ENCODE measurements at places on chromosomes 2 and 18.
A peak's percentile ranks its signal among the peaks of the same experiment; 100 is the strongest.

- no peak for DNase-seq
- no peak overlapping the region for H3K27ac ChIP-seq
- no peaks in the 10 kb centered on the region for H3K36me3 ChIP-seq
- H3K27me3 ChIP-seq, result no peaks in the 10 kb centered on the region
- no peak overlapping the region for H3K4me3 ChIP-seq
Measured at GRCh38 chr2:226489775-226490541, 309.7 kb downstream of the IRS1 start.

GRCh38 chr18:5995626-5996025 lies 100.3 kb upstream of the TMEM200C start:
- no peaks in the 10 kb centered on the region for H3K36me3 ChIP-seq
- H3K4me3 ChIP-seq, result no peak overlapping the region

DNA sequence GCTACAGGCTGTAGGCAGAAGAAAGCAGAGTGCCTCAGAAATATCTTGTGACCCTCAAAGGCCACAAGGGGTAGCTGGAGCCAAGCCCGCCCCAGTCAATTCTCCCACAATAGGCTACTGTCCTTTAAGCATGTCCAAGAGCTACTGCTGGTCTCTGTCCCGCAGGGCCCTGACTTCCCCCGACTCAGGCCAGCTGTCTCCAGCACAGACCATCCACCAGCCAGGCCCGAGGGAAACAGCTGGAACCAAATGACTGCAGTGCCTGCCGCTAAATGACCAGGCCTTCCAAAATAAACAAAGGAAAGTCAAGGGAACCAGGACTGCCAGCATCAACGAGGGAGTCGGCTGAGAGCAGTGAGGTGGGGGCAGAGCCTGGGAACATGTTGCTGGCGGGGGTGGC lies 36.7 kb downstream of the MCFD2 start:
- H3K36me3 ChIP-seq, result no peaks in the 10 kb centered on the region
- no peak overlapping the region for H3K4me3 ChIP-seq
- H3K27me3 ChIP-seq, result no peaks in the 10 kb centered on the region
- DNase-seq, result no peak

DNA sequence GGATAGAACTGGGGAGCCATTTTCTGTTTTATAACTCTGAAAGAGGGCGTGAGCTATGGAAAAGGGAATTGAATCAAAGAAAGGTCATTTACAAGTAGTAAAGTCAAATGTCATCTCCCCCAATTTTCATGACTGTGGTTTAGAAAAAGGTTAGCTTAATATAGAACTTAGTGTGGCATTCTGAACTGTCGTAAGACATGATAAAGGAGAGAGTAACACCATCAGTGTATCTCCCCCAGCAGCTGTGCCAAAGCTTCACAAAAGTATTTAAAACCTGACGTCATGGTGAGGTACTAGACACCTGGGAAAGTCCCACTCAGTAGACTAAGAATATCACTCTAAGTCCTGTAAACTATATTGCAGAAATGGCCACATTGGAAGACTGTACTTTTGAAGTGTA lies 5.8 kb upstream of the IKZF2 start:
- no peak overlapping the region for H3K27ac ChIP-seq
- no peak overlapping the region for H3K4me3 ChIP-seq
- no peak for DNase-seq
- H3K4me1 ChIP-seq, result no peaks in the 10 kb centered on the region

GRCh38 chr2:205766779-205767359 lies 84.6 kb downstream of the NRP2 start:
- no peaks in the 10 kb centered on the region for H3K27me3 ChIP-seq
- H3K36me3 ChIP-seq, result no peaks in the 10 kb centered on the region
- H3K4me3 ChIP-seq, result no peak overlapping the region

DNA sequence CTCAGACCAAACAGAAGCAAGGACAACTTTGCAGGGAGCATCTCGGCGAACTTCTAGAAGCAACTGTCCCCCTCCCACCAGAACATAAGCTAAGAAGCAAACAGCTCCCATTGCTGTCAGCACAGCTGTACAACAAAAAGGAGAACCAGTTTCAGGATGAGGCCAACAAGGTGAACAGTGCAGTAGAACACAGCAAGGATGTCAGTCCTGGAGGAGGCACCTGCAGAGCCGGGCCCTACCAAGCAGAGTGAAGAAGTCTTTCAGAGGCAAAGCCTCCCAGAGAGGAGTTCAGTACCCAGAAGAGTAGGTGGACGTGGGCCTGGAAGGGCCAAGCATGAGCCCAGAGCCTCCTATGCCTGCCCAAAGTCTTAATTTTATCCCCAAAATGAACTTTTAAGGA lies 1.0 kb downstream of the PASK start:
- H3K27me3 ChIP-seq, result no peaks in the 10 kb centered on the region
- DNase-seq, result no peak
- H3K27ac ChIP-seq, result no peak overlapping the region
- no peaks in the 10 kb centered on the region for H3K36me3 ChIP-seq
- no peak overlapping the region for H3K4me3 ChIP-seq

- H3K4me3 ChIP-seq, result no peak overlapping the region
- H3K4me1 ChIP-seq, result no peaks in the 10 kb centered on the region
- peak overlapping the region; percentile 16 for H3K27ac ChIP-seq
- peak; percentile 50 for DNase-seq
- no peaks in the 10 kb centered on the region for H3K36me3 ChIP-seq
Measured at GRCh38 chr18:9905401-9905922, 8.4 kb upstream of the VAPA start.

DNA sequence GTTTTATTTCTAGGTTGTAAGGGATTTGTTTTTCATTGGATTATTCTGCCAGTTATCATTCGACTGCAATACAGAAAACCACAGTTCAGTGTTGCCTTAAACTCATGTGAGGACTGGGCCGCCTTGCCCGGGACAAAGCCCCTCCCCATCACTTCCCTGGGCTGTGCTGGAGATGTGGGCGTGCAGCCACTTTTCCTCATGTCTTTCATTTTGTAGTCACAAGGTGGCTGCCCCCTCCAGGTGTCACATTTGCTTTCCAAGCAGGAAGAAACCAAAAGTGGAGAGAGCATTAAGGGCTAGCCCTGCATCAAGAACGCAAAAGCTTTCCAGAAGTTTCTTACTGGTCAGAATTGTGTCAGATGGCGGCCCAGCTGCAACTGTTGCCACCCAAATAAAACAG lies 492.5 kb upstream of the ID2 start:
- no peak overlapping the region for H3K27ac ChIP-seq
- no peak overlapping the region for H3K4me3 ChIP-seq
- no peaks in the 10 kb centered on the region for H3K4me1 ChIP-seq
- no peak for DNase-seq

GRCh38 chr2:101806123-101806522 lies 108.6 kb downstream of the MAP4K4 start:
- no peak for DNase-seq
- no peaks in the 10 kb centered on the region for H3K27me3 ChIP-seq
- peaks cover 3% of the 10 kb centered on the region for H3K4me1 ChIP-seq

GRCh38 chr2:127820080-127820668 lies 9.2 kb upstream of the WDR33 start:
- H3K4me3 ChIP-seq, result no peak overlapping the region

GRCh38 chr2:70181363-70181956 lies 9.4 kb downstream of the C2orf42 start:
- no peak for DNase-seq
- H3K36me3 ChIP-seq, result no peaks in the 10 kb centered on the region
- H3K27ac ChIP-seq, result no peak overlapping the region
- no peak overlapping the region for H3K4me3 ChIP-seq

DNA sequence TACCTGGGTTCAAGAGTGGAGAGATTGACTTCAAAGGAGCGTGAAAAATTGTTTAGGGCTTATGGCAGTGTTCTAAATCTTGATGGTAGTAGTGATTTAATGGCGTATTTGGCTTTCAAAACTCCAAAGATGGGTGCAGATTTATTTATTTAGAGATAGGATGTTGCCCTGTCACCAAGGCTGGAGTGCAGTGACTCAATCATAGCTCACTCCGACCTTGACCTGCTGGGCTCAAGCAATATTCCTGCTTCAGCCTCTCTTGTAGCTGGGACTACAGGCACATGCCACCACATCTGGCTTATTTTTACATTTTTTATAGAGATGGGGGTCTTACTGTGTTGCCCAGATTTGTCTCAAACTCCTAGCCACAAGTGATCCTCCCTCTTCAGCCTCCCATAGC lies 52.5 kb downstream of the FAM117B start:
- DNase-seq, result no peak
- no peak overlapping the region for H3K4me3 ChIP-seq
- H3K27me3 ChIP-seq, result no peaks in the 10 kb centered on the region
- no peaks in the 10 kb centered on the region for H3K4me1 ChIP-seq
- H3K36me3 ChIP-seq, result no peaks in the 10 kb centered on the region
- H3K27ac ChIP-seq, result no peak overlapping the region

GRCh38 chr2:30693821-30694281 lies 113.4 kb downstream of the CAPN13 start:
- no peaks in the 10 kb centered on the region for H3K27me3 ChIP-seq
- peak overlapping the region; percentile 5 for H3K27ac ChIP-seq
- H3K4me3 ChIP-seq, result no peak overlapping the region
- H3K4me1 ChIP-seq, result peaks cover 19% of the 10 kb centered on the region
- DNase-seq, result no peak
- H3K36me3 ChIP-seq, result no peaks in the 10 kb centered on the region

DNA sequence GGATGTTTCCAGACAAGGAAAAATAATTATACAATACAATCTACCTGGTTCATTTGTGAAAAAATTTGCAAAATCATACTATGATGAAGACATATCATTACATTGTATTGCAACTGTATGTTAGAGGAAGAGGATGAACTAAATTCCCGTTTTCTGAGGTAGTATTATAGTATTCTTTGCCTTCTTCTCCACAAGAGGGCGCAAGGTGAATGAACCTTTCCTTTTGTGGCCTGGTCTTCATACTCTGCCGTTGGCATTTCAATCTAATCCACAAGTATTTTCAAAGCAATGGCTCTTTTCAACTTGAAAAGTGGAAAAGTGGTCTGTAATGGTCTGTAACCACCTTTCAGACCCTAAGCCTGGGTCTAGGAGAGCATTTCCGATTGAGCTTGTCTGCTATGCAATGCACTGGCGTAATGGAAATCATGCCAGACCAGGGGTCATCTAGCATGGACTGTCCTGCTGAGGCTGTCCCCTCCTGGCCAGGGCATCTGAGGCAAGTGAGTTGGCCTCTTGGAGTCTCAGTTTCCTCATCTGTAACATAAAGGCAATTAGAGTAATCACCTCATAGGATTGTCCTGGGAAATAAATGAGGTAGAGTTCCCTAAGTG lies 30.8 kb upstream of the ZNF396 start:
- H3K36me3 ChIP-seq, result no peaks in the 10 kb centered on the region
- H3K4me3 ChIP-seq, result no peak overlapping the region
- no peak for DNase-seq
- H3K27ac ChIP-seq, result no peak overlapping the region
- H3K4me1 ChIP-seq, result no peaks in the 10 kb centered on the region
- no peaks in the 10 kb centered on the region for H3K27me3 ChIP-seq

DNA sequence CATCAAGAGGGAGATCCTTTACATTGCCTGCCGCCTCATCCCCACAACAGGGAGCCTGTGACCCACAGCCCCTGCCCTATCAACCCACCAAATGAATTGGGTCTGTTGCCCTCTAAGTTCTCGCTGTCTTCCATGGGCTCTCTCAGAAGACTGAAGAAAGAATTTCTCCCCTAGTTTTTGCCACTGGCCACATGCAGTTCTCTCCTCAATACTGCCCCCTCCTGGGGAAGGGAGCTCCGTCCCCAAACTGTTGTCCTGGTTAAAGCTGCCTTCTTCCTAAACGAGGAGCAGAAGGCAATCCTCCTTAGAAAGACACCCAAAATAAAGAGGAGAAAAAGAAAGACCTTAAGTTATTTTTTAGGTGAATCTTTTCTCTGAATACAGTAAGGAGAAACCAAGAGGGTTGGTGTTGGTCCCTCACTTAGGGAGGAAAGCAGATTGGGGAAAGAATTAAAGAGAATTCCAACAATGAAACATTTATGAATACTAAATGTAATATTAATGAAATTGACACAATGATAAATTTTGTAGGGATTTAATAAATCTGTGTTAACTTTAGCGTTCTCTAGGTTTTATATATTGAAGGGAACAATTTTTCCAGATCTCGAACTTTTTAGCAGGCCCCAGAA lies 31.1 kb upstream of the SATB2 start:
- DNase-seq, result no peak
- no peaks in the 10 kb centered on the region for H3K4me1 ChIP-seq
- H3K4me3 ChIP-seq, result no peak overlapping the region
- no peak overlapping the region for H3K27ac ChIP-seq
- no peaks in the 10 kb centered on the region for H3K36me3 ChIP-seq

DNA sequence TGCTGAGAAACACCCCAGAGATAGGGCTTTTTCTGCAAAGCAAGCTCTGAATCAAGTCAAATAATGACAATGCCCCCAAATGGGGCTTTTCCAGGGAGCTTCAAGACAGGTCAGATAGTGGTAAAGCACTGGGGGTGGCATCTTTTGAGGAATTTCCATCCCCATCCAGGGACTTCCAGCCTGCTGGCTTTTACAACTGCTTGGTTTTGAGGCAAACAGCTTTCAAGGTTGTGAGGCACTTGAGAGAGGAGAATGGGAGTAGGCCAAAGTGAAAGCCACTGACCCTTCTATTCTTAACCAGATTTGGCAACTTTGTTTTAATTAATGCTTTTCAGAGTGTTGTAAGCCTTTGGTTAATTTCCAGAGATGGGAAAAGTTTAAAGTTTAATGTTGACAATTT lies 762.0 kb upstream of the POU3F3 start:
- H3K27me3 ChIP-seq, result no peaks in the 10 kb centered on the region
- H3K4me1 ChIP-seq, result no peaks in the 10 kb centered on the region

GRCh38 chr18:67776929-67777328 lies 260.4 kb upstream of the DSEL start:
- no peaks in the 10 kb centered on the region for H3K4me1 ChIP-seq
- DNase-seq, result no peak
- H3K27me3 ChIP-seq, result no peaks in the 10 kb centered on the region
- no peaks in the 10 kb centered on the region for H3K36me3 ChIP-seq

DNA sequence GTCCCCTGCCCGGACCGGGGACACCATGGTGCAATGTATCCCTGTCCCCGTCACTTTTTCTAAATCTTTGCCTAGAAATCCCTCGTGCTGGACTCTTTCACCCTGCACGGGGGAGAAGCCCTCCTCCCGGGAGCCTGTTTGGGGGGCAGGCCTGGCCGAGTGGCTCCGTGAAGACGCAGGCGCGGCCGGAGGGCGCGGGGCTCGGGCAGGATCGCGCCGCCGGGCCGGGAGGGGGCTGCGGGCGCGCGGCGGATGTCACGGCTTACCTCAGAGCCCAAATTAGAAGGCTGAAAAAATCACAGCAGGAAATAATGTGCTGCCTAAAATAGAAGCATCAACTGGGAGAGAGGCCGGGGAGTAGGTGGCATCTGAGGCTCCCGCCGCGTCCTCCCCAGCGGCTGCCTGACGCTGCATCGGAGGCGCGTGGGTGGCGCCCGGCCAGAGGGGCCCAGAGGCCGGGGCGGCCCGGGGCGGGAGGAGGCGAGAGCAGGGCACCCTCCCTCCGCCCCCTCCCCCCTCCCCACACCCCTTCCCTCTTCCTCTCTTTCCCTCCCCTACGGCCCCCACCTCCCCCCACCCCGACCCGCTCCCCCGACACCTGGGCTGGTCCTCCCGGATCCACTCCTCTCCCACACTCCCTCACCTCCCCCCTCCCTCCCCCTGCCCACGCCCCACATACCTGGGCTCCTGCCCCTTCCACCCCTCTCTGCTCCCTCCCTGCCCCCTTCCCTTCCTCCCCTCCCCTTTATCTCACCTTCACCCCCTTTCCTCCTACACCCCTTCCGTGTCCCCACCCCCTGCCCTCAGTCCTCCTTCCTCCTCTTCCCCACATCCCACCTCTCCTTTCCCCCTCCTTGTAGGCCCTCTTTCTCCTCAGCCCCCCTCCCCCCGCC lies 51.9 kb downstream of the SLC4A1AP start:
- H3K27ac ChIP-seq, result peak overlapping the region; percentile 86
- peaks cover 4% of the 10 kb centered on the region for H3K4me1 ChIP-seq
- H3K27me3 ChIP-seq, result no peaks in the 10 kb centered on the region
- H3K4me3 ChIP-seq, result peak overlapping the region; percentile 25

Measured in uterus (tissue), 4 donors.